ENCODE measurements at places on chromosomes 1 and 21.

DNA sequence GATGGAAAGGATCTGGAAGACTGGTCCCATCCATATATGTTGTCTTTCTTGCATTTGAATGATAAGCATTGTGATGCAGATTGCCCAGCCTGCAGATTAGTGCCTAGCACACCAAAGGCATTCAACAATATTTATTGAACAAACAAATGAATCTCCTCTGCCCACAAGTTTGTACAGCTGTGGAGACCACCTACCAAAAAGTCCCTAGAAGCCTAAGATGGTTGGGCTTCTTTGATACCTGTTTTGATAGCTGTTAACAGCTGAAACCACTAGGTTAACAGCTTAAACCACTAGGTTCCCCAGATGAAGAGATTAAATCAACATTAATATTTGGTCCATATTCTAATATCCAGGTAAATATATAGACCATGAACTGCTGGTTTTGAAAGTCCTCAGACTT lies 9.8 kb downstream of the DUSP10 start:
- DNase-seq = no peak

- no peak for DNase-seq
These were observed 5.2 kb upstream of the KRTAP19-8 start for GRCh38 chr21:31043471-31043870.

DNA sequence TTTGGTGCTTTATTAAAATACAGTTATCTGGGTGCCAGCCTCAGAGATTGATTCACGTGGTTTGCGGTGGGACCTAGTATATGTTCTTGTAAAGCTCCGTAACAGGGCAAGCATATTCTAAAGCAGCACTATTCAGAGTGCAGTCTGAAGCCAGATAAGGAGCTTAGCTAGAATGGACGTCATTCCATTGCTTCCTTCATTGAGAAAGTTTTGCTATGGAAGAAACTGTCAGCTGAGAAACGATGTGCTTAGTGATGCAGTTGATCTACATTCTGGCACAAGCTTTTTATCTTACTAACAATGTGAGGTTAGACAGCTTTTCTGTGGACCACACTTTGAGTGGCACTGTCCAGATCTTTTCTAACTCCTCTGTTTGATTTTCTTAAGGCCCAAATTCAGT lies 26.2 kb downstream of the SLC44A3 start:
- no peak for DNase-seq

DNA sequence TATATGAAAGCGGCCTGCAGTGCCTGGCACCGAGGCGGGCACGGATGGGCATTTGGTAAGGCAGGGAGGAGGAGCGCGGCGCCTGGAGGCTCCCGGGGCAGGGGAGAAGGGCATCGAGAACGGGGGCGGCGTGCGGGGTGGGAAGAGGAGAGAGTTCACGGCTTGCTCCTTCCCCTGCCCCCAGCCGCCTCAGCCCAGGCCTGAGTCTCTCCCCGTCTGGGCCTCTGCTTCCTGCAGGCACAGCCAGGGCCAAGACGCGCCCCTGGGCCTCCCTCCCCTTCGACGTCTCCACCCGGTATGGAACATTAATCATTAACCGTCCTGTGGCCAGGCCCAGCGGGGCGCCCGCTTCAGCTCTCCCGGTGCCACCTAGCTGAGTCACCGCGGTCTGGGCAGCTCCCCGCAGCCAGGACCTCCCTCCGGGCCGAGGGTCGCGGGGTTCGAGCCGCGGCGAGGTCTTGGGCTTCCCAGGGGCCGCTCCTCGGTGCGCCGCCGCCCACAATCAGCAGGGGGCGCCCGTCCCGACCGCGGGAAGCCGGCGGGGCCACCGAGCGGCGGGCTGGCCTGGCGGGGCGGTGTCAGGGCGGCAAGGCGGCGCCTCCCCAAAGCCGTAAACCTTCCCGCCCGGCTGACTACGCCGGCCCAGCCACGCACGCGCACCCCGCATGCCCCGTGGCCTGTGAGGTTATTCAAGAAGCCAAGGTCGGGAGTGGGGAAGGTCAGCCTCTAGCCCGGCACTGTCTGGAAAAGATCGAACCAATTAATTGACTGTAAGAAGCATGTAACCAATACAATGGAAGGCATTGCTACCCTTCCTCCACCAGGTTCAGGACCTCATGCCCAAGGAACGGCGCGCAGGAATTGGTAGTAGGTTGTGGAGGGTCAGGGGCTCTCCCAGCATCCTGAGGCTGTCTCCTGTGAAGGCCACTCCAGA lies 23.4 kb upstream of the RD3 start:
- DNase-seq = peak; percentile 80

- DNase-seq = no peak
These were observed 214.3 kb downstream of the PTPRU start for GRCh38 chr1:29450591-29450990.

DNA sequence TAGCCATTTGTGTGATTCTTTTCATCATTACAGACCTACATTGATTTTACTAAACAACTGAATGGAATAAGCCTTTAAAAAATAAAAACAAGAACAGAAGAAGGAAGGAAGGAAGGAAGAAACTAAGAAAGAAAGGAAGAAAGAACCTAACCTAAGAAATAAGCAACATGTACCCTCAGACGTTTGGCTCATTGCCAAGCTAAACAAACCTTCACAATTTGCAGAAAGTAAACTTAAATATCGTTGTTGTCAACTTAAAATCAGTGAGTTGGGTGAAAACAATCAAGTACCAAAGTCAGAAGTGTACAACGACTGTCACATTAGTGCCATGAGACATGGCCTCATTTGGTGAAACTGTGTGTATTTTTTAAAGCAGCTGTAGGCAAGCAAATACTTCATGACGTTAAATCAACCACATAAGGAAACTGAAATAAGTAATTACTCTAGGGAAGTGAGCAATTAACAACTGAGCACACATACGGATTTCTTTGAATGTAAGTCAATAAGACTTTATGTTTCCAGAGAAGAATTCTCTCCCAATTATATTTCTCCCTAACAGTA lies 313.1 kb upstream of the TMPRSS15 start:
- DNase-seq = no peak

GRCh38 chr1:228101994-228102790 lies 933 bp downstream of the C1orf35 start:
- no peak for DNase-seq

GRCh38 chr1:22331618-22332423 lies 119.8 kb upstream of the ZBTB40 start:
- DNase-seq = no peak

- no peak for DNase-seq
These were observed 5.0 kb upstream of the KIAA0040 start for GRCh38 chr1:175197531-175197930.

DNA sequence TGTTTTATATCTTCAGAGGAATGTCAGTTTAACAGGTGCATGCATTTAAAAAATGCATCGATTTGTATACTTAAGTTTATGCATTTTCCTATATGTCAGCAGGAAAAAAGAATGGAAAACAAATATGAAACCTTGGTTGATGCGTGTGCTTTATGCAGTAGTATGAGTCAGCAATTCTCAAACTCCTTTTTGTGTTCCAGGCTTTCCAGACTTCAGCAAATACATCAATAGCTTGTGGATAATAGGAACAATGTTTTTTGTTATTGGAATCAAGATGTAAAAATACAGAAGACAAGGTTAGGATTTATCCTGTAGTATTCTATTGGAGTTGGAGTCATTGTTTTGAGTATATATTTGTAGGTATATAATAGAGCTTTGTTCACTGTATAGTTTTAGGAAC lies 45.2 kb downstream of the CHODL start:
- no peak for DNase-seq

DNA sequence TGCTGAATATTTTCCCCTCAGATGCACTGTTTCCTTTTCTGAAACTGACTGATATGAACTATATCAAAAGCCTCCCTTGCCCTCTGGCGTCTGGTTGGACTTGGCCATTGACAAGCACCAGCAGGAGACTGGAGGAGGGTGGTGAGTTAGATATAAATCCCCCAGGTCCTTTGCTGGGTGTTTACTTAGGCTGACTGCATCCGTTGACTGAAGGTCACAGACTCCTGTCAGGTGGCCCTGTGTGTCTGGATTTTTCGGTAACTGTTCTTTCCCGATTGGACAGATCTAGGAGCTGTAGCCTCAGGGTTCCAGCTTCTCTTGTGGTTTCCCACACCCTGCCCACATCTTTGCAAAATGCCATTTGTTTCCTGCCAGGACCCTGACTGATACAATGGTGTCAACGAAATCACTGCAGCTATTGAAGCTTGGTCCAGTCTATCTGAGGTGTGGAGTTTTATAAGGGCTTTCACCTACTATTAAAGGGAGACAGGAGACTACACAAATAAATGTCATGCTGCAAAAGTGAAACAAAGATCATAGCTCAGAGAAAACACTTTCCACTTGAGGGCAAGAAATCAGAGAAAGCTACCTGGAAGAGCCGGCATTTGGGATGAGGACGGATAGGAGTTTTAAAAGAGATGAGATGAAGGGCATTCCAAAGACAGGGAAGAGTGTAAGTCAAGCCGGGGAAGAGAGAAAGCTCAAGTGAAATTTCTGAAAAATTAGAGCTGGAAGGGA lies 1.5 kb upstream of the MAGI3 start:
- no peak for DNase-seq

GRCh38 chr1:48659801-48660200 lies 116.9 kb downstream of the BEND5 start:
- no peak for DNase-seq

GRCh38 chr1:109653306-109653705 lies 2.6 kb upstream of the GSTM4 start:
- no peak for DNase-seq

GRCh38 chr1:67170751-67171573 lies 4.7 kb downstream of the IL23R start:
- no peak for DNase-seq

DNA sequence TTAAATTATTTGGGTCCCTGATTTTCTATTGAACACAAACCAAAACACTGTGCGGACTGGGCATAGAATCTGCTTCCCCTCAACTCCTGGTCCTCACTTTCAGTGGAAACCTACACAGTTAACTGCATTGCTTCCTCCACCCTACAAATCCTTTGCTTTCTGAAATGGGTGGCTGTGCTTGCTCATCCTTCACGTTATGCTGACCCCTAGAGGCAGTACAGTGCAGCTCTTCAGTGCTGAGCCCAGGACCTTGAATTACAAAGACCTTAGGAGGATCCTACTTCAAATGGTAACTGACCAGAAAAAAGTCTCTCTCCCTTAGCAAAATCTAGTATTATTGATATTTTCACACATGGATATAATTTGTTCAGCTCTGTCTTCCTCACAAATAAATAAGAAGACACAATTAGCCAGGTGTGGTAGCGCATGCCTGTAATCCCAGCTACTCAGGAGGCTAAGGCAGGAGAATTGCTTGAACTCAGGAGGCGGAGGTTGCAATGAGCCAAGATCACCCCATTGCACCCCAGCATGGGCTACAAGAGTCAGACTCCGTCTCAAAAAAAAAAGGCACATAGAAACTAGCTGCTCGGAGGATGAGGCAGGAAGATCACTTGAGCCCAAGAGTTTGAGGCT lies 63.4 kb upstream of the L1TD1 start:
- peak; percentile 57 for DNase-seq

DNA sequence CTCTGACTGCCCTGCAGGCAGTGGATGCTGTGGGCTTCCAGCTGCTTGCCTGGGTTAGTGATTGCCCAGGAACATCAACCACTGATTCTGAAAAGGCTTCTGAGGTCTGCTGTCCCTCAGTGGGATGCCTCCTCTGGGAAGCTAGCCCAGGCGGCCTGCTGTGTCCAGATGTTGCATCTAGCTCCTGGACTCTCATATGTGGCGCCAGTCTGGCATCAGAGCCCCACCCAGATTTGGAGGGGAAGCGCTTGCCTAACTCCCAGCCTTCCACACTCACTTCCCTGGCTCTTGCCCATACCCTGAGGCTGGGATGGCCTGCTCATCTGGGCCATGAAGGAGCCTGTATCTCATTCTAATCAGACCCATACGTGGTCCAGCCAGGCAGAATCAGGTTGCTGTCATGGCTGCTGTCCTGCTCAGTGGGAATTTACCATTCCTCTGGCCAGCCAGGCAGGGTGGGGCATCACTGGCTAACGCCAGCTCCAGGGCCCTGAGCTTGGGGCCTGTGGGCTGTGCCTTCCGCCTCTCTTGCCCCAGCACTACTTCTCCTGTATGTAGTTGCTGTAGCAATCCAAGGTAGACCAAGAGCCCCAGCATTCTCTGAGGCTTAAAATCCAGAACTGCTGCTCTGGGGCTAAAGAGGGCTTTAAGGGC lies 4.1 kb downstream of the CSF1 start:
- DNase-seq = peak; percentile 71

- DNase-seq = no peak
These were observed 32.8 kb downstream of the ZC3H11B start for GRCh38 chr1:219580009-219580676.

DNA sequence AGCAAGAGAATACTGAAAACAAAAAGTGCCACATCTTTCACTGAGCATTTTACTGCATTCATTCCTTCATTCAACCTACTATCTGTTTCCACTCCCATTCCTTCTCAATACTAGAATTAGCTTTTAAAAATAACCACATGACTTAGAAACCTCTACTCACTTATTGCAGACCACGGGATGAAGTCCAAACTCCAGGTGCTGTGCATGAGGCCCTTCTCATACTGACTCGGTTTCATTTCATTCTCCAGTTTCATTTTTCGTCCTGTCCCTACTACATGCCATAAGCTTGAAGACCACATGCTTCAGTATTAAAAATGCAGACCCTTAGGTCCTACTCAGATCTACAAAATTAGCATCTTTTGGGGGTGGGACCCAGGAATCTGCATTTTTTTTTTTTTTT lies 2.3 kb upstream of the BACH1 start:
- DNase-seq = no peak

- DNase-seq = no peak
These were observed 50.5 kb downstream of the PDE9A start for GRCh38 chr21:42703965-42704364.

GRCh38 chr1:63968663-63969440 lies 195.0 kb downstream of the ROR1 start:
- no peak for DNase-seq

DNA sequence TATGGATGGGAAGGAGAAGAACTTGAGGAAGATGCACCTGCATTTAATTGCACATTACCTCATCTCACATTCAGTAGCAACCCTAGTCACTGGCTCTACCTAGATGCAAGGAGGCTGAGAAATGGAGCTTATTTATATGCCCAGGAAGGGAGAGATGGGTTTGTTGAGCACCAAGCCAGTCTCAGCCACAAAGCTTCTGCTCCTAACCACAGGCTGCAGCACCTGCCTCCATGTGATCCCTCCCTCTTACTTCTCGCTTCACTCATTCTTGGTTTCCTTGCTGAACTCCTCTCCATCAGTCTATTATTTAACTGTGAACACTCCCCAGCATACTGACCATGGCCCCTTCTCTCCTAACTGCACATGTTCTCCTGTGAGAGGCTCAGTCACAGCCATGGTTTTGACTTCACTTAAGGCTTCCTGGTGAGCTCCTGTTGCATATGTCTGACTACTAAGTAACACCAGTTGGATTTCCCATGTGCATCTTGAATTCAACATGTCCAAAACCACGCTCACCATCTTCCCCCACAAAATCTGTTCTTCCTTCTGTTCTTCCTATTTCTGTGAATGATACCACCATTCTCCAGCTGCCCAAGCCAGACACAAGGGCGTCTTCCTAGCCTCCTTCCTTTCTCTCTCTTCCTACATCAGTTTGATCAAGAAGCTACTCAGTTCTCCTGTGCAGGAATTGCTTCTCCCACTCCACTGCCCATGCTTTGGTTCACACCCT lies 139.8 kb downstream of the AK5 start:
- DNase-seq = no peak

Measured in smooth muscle cell of the brain vasculature (primary cell).